ENCODE measurements at places on chromosomes 4 and X.

DNA sequence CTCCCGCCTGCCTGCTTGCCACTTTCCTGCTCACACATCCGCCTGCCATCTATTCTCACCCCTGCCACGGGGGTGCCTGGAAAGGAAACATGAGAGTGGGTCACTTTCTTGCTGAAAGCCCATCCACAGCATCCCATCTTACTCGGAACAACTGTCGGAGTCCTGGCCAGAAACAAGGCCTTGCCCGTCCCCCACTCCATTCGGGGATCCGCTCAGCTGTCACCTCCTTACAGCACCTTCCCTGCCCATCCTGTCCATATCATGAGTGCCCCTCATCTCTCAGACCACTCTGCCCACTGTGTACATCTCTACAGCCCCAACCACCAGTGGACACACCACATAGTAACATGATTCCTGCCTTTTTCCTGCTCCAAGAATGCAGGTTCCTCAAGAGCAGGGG, 6.4 kb downstream of the EVC2 start:
- no peak for DNase-seq

DNA sequence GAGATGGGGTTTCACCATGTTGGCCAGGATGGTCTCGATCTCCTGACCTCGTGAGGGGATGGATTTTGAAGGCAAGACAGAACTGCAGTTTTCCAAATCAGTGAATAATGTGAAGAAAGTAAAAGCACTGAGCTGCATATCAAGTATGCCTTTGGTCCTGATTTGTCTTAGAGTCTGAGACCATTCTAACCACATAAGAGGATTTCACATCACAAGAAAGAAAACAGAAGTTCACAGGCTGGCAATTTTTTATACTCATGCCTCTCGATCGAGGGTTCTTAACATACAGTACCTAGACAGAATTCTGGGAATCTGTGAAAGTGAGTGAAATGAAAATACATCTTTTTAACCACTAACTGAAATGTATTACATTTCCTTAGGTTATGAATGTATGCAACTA, 23.3 kb downstream of the CHIC2 start:
- DNase-seq = no peak

DNA sequence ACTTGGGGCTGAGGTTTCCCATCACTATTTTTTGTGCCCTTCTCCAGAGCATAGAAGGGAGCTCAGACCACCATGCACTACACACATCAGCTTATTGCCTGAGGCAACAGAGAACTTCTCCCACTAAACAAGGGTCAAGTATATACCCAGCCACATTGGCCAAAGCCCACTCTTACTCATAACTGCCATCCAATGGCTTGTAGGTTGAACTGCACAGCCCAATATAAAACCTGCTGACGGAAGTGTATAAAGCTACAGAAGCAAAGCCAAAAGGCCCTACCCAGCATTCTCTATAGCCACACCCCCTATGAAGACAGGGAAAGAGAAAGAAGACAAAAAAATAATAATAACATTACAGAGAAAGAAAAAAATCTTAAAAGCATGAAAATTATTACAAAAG, 139.7 kb downstream of the LRBA start:
- no peak for DNase-seq

- no peak for DNase-seq
Observed at GRCh38 chr4:174086829-174087799, 196.4 kb downstream of the FBXO8 start.

DNA sequence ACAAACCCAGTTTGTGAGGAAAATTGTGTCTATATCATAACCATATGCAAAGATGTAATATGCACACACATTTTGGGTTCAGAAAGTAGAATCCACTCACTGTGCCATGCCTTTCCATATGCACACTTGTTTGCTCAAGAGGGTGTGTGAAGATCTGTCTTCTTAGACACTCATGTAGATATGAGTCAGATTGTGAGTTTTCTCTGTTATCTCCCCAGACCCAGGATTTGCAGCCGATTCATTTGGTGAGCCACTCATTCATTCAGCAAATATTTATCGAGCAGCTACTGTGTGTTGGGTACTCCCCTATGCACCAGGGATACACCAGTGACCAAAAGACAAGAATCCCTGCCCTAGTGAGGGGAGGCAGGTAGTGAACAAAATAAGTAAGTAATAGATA, 81.5 kb downstream of the CLCN5 start:
- DNase-seq = no peak

DNA sequence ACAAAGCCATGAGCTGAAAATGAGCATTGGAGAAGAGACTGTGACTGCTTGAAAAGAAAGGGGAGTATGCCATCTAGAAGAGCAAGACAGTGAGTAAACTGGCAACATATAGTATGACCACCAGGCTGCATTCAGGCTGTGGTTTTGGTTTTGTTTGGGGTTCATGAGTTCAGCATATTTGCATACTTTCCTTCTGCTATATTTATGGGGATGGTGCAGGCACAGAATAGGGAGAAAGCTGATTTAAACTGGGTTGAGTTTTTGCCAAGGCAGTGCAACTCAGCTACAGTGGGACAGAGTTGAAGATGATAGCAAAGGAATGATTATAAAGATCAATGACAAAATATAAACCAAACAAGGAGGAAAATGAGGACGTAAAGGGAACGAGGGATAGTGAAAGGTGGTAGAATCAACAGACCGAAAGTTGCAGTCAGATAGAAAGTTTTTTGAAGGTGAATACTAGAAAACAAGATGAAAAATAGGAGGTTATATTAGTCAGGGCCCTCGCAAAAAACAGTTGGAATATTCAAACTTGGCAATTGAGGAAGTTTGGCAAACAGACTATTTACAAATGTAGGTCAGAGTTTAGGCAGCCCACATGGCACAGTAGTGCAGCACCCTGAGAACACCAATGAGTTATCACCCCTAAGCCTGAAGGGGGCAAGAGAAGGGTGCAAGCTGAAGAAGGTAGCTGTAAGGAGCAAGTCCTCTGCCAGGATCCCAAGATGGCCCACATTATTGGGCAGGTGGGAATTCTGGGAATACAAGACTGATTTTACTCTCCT, 114.8 kb upstream of the MAP9 start:
- DNase-seq = no peak

GRCh38 chr4:17854036-17854435, 43.3 kb downstream of the NCAPG start:
- no peak for DNase-seq

- DNase-seq = peak; percentile 56
Observed at GRCh38 chrX:49884290-49884862, 5.1 kb downstream of the USP27X start.

DNA sequence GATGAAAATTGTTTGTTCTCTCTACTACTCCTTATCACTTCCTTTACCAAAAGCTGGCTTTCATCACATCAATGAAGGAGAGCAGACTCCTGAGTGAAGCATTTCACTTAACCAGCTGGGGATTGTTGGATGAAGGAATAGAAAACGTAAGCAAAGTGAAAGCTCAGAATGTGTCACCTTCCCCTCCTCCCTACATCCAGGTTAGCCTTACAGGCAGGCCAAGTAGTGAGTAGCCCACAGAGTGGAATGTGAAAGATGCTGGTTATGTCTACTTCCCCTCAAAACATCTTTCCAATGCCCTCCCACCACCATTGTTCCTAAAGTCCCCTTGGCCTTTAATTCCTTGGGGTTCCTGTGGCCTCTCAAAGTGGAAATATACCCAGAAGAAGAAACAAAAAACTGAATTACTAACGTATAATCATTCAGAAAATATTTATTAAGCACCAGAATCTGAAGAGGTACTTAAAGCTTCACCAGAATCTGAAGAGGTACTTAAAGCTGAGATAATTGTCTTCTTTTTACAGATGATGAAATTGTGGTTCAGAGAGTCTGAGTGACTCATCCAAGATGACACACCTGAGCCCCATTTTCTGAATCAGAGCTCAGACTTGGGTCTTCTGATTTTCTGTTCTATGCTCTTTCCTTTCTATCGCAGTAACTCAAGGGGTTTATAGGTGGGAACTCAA, 6.5 kb downstream of the P2RY4 start:
- DNase-seq = no peak

- DNase-seq = no peak
Observed at GRCh38 chr4:118345813-118346212, 7.0 kb downstream of the PRSS12 start.

DNA sequence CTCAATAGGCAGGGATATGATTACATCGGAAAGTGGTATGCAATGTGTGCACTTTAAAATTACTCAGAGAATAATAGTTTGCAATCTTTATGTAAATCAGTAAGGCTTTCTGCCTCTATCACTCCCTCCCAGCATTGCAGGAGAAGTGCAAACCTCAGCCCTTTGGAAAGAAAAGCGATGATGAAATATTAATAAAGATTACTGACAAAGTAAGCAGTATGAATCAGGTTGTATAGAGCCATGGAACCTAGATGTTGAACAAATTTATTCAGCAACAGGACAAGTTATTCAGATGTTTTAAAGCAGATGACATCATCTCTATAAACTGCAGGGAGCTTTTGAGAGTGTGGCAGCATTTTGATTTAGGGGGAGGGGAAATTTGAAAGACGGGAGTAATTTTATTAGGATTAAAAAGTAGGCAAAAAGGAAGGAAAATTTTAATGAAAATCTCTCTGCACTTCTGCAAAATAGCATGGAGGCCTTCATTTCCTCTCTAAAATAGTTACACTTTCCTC, 631.7 kb upstream of the GRIA3 start:
- DNase-seq = no peak

DNA sequence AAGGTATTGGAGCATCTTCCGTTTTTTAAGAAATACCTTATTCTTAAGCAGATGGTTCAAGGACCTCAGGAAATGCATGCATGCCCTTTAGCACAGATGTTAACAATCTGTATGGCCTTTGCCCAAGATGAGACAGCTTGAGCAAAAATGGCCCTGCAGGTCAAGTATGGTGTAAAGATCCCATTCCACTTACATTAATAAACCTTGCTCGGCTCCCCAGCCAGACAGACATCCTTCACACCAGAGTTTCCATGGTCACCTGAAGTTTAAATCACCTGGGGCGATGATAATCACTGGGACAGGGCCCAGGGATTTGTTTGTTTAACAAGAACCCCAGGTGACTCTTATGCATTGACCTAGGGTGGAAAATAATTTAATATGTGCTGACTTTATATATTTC, 287.0 kb upstream of the NOCT start:
- no peak for DNase-seq

DNA sequence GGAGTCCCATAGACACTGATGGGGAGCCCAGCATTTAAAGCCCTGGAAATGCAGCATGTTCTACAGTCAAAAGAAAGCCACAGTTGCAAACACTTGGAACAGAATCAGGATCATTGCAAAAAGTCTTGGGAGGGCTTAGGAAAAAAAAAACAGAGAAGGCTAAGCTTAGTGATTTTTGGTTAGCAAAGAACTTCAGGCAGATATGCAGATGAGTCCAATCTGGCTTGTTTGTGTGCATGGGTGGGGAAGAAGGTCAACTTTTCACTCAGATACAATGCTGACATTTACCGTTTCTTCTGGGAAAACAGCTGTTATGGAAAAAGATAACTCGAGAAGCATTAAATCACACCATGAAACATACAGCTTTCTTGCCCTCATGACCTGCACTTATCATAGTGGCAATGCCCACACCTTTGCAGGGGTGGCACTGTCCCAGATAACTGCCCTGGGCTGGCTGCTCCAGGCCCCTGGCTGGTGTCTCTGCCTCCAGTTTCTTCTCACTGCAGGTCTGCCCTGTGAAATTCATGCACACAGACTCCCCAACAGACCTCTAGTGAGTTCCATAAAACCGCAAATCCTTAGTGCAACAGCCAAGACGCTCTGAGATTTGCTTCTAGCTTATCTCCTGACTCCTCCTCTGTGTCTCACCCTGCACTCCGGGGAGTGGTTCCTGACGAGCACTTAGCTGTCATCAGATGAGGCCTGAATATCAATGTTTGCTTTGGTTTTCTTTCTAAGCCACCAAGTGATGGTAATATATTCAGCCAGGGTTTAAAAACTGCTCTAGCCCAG, 99.2 kb downstream of the DRD5 start:
- DNase-seq = no peak
